ENCODE measurements at places on chromosomes 11 and 22. TPM values are rescaled to one million over a fixed set of nuclear protein-coding genes. Genes with fewer than 3 reads are reported as not detected.

DNA sequence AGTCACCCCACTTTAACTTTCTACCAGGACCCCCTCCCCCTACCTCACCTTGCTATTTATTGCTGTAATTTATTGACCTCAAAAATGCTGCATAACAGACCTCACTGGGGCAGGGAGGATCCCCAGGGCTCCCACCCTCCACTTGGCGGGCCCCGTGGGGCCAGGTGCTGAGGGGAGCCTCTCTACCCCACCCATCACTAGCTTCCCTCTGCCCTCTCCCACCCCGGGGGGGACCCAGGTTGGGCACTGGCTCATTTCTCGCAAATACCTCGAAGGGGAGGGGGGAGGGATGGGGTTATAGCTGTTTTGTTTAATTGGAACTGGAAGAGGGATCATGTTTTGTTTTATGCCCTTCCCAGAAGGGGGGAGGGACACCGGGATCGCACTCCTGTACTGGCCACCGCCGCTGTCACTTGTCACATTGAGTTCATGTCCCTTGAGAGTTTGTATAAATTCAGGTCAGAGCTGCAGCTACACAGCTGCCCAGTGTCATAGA is 16.3 kb upstream of the TMEM191C start:
- no peak for DNase-seq

- no peak for DNase-seq
These were observed 12.3 kb downstream of the AMOTL1 start for GRCh38 chr11:94780432-94780831.

DNA sequence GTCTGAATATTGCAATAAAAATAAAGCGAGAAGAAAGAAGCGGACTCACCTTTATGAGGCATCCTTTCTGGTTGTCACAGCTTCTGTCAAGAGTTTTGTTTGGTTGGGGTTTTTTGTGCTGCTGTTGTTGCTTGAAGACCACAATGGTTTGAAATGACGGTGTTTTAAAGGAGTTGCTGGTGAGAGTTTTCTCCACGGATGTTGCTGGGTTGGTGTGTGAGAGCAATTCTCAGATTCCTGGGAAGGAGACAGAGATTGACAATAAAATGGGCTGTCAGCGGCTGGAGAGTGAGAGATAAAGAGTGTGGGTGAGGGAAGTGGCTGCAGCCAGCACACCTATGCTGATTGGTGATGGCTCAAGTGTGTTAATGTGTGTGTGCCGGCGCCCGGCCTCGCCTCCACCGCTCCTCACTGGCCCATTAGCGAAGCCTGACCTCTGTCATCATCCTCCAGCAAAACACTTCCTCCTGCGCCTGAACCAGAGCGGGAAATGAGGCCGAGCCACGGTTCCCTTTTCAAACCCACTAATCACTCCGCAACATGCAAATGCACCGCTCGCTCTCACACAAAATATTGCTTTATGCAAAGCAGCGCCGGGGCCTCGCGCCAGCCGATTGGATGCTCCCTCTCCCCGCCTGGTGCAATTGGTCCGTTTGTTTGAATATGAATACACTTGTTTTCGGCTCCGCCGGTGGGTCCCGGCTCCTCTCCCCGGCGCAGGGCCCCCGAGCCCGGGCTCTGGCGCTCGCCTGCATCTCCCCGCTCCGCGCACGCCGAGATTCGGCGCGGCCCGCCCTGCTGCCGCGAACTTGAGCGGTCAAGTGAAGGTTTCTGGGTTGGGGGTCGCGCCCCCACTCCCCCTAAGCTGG is at the start of gene PAX6:
Gene PAX6 (minus strand): TSS at position 544 of the 869 bp plus-strand sequence. CDS start 4,911 bp downstream, outside the sequence.
- no peak for DNase-seq

The UPK3A gene
- total RNA-seq = 6.0 TPM

DNA sequence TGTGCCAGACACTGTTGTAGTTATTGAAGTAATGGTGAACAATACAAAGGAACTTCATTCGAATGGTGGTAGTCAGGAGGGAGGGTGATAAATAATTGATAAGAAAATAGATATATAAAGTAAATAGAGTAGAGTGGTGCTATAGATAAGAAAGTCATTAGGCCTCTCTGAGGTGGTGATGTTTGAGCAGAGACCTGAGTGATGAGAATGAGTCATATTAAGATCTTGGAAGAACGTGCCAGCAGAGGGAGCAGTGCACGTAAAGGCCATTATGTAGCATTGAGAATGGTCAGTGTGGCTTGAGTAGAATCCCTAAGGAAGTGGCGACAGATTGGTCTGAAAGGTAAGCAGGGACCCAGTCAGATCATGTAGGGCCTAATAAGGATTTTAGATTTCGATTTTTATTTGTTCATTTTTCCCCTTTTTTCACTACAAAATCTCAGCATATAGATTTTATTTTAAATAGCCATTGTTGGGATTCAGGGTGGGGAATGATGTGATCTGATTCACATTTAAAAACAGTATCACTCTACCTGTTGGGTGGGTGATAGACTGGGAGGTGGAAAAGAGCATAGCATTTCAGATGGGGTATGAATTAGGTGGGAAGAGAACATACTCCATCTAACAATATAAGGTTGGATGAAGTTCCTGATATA is 44.7 kb downstream of the CCDC90B start:
- peak; percentile 95 for DNase-seq

GRCh38 chr11:124746621-124747243 is 5.3 kb downstream of the VSIG2 start:
- peak; percentile 95 for DNase-seq

The KIF18A gene
- total RNA-seq = 8.0 TPM

- peak; percentile 81 for DNase-seq
These were observed 18.4 kb downstream of the KCNQ1 start for GRCh38 chr11:2462986-2463765.

GRCh38 chr22:41570221-41570620 is 9.4 kb downstream of the CSDC2 start:
- no peak for DNase-seq

The OR8I2 gene
- total RNA-seq = not detected

- DNase-seq = no peak
These were observed 8.7 kb downstream of the ARHGAP8 start for GRCh38 chr22:44761025-44761424.

- no peak for DNase-seq
These were observed 59.3 kb downstream of the STIM1 start for GRCh38 chr11:3914805-3915204.

DNA sequence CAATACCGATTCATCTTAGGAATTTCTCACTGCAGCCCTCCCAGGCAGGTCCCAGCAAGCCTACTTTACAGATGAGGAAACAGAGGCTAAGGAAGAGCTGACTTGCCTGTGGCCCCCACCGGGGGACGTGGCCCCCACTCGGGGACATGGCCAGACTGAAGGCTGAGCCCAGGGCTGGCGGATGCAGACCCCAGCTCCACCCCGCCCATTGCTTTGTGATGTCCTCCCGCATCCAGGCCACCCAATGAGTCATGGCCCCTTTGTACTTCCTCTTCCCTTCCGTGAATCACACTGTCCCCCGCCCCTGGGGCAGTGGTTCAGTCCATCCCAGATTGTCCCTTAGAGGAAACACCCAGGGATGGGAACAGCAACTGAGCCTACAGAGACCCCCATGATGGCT is 116.0 kb upstream of the ANO1 start:
- DNase-seq = peak; percentile 87

GRCh38 chr11:33651555-33651954 is 49.1 kb downstream of the C11orf91 start:
- DNase-seq = no peak

DNA sequence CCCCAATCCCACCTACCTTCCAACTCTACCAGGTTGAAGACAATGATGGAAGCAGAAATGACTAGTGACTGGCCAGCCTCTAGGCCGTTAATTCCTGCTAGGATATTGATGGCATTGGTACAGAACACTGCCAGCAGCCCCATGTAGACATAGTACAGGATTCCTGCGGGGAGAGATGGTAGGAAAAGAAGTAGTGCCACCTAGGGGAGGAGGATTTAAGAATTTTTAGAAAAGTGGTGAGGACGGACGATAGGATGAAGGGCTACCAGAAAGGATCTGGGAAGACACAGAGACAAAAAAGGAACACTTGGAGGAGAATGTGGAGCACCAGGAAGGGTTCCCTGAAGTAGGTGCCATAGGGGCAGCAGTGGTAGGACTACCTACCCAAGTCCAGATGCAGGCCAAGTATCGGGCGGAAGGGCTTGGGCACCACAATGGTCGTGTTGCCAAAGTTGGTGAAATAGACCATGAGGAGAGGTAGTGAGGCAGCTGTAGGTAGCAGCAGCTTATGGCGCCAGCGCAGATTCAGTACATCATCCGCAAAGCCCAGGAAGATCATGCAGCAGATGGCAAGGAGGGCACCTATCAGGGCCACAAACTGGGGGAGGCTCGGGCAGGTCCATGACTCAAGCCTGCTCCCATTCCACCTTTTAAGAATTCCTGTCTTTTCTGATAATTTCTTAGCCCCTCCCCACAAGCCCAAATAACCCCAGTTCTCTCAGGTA is 1.2 kb downstream of the DPAGT1 start:
- peak; percentile 79 for DNase-seq

The OR51E1 gene
- total RNA-seq = 0.41 TPM

DNA sequence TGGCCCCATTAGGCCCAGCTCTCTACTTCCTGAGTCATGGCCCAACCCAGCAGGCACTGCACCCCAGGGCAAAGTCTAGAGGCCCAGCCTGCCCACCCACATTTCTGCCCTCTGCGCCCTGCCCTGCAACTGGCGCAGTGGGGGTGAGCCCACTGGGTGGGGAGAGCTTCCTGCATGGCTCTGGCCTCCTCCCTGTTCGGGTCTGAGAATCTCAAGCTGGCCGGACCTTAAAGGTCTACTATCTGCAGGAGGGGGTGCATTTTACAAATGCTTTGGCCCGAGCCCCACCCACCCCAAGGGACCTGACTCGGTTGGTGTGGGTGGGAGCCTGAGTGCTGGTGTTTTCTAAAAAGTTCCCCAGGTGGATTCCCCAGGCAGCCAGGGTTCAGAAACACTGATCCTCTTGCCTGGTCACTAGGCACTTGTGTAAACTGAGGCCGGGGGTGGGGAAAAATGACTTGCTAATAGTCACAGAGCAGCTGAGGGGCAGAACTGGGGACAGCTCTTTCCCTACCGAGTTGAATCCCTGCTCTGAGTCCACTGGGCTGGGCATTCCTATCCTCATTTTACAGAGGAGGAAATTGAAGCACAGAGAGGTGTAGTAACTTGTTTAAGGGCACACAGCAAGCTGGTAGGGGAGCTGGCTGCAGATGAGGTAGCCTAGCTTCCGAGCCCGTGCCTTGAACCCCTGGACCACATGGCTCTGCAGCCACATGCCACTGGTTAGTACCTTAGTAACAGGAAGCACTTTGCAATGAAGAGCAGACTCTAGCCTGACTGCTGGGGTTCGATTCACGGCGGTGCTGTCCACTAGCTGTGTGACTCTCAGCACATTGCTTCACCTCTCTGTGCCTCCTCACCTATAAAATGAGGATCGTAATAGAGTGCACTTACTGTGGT is 36.3 kb downstream of the CD82 start:
- DNase-seq = peak; percentile 96

DNA sequence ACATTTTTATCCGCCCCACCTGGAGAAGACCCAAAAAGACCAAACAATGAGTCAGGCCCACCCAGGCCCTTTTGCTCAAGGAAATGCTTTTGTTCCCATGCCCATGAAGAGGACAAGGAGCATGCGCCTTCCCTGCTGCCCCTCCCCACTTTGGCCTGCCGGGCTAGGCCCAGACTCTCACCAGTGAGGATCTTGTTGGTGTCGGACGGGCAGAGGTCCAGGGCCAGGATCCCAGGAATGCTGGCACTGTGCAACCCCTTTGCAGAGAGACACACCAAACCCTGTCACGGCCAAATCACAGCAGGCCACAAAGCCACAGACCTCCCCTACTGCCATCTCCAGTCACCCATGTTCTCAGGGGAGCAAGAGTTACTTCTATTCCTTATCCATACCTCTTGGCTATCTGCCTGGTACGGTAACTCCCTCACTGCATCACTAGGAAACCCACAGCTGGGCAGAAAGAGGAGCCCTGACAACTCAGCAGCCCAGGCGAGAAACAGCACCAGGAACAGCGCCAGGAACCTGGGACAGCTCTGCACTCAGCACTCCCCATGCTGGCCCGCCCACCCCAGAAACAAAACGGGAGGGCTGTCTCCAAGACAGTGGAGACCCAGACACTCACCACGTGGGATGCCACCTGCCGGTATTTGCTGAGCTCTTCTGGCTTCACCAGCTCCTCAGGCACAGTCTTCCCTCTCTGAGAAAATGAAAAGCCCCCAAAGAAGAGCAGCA is 5.5 kb downstream of the PRPF19 start:
- DNase-seq = no peak

The MS4A4E gene
- 0.43 TPM for total RNA-seq

The OR51M1 gene
- total RNA-seq = not detected

GRCh38 chr11:132549561-132549960 is 982.7 kb downstream of the OPCML start:
- no peak for DNase-seq

- no peak for DNase-seq
These were observed 32.1 kb upstream of the WNT7B start for GRCh38 chr22:46008836-46009596.

GRCh38 chr11:21912285-21912684 is 280.6 kb upstream of the ANO5 start:
- no peak for DNase-seq

GRCh38 chr11:87263979-87264378 is 226.2 kb downstream of the TMEM135 start:
- no peak for DNase-seq

The MMP27 gene
- total RNA-seq = not detected

The MICAL2 gene
- total RNA-seq = 153 TPM

The MPPED1 gene
- total RNA-seq = not detected

- DNase-seq = no peak
These were observed 9.9 kb downstream of the PRSS23 start for GRCh38 chr11:86810288-86810687.

The TIMP3 gene
- total RNA-seq = not detected

GRCh38 chr11:15161790-15162189 is 47.1 kb downstream of the INSC start:
- no peak for DNase-seq

DNA sequence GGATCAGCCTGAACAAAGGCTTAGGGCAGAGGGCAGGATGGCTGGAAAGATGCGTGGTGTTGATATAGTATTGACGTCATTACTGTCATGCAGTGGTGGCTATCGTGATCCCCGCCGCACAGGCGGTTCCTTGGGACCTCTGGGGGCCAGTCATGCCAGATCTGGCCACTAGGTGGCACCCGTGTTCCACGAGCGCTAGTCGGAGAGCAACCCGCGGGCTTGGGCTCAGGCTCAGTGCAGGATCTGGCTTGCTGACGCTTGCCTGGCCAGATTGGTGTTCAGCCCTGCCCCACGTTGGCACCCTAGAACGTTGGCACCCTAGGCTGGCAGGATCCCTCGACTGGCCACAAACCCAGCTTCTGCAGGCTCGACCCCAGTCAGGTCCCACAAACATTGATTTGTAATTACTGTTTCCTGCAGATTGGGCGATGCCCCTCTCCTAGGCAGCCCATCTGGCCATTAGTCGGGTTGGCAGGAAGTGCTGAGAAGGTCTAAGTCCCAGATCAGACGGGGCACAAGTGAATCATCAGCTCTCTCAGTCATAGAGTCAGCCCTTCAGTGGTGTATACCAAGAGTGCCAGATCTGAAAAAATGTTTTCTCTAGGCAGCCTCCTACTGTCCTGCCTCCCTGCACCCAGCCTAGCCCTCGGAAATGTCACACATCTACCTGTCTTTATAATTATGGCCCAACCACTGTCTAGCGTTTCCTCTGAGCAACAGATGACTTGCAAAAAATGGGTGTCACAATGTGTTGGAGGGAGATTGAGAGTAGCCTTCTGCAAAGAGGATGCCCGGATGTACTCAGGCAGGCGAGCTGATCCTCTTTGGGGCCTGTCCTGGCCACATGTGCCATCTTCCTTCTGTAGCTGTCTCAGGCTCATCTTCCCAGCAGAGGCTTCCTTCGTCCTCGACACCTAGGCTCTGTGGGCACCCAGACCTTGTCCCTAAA is 315.3 kb downstream of the TMEM135 start:
- DNase-seq = peak; percentile 90

All from HT-29 (cell line).